ENCODE measurements at places on chromosomes 7 and 10.

DNA sequence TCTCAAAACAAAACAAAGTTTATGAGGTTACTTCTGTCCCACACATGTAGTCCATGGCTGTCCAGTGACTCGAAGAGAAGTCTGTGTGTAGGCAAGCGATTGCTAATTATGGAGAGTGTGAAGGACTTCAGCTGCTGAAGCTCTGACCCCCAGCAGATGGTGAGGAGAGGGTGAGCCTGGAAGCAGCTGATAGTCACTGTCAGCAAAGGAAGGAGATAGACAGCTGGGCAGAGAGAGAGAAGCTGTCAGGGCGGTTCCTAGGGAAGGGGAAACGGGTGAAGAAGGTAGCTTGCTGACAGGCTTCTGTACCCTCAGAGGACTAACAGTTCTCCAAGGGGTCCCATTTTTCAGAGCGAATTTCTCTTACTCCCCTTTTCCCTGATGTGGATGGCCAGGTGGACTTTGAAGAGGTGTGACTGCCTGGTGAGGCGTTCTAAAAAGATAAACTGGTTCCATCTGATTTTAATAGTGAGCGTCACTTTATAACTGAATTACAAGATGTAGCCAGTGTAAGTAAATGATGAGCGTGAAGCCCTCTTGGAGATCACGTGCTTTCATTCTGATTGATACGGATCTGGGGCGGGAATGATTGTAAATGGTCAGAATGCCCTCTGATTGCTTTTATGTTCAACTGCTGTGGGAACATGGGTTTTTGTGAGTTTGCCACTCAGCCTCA, 12.1 kb downstream of the ZSCAN21 start:
- DNase-seq: no peak

GRCh38 chr10:112484399-112484798, 37.4 kb downstream of the VTI1A start:
- no peak for DNase-seq

DNA sequence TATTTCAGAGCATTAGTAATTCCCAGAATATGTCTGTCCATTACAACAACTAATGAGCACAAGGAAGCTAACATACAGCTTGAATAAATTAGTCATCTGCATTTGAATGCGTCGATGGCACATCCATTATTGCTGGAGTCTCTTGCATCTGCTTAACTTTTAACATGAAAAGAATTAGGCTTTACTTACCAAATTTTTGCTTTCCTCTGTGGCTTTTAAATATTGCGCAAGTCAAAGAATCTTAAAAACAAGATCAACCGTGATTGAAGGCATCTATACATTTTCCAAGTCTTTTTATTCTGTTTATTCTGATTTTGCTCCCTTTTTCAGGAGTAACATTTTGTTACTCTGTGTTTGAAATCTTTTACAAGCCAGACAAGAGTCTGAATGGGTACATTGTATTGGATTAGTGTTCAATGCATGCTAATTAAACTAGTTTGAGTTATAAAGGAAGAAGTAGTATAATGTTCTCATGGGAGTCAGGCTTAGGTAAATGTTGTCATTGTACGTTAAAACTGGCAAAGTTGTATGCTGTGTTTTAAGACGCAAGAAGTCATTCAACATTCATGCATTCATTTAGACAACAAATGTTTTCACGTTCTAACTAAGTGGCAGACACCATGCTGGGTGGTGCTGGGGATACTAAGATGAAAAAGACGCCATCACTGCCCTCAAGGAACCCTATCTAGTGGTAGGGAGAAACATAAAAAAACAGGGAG, 4.0 kb upstream of the CACNB2 start:
- no peak for DNase-seq

DNA sequence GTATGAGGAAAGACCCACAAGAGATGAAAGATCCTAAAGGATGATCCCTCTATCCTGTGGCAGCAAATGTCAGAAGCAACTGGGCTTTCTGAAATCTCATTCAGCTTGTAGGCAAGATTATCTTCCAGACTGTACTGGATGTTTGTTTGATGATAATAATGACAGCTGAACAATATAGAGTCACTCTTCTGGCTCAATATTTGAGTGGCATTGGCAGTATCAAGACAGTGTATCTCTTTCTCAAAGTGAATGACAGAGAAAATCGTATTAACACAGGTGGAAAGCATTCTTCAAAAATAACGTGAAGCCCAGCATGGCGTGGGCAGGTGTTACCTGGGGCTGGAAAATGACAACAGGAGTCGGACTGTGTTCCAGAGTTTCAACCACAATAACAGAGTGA, 114.5 kb downstream of the GPR37 start:
- no peak for DNase-seq

DNA sequence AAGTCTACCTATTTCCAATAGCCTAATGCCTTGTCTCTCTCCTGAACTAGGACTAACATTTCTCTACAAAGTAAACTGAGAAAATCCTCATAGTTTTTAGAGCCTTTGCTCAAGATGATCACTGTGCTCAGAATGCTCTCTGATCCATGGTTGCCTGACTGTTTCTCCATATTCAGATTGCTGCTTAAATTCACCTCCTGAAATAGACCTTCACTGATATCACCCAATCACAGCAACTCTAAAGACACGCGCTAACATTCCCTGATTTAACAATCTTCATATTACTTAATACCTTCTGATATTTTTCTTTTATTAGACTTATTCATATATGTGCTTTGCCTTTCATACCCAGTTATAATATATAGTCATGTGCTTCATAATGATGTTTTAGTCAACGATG, 148.9 kb upstream of the SP4 start:
- no peak for DNase-seq

DNA sequence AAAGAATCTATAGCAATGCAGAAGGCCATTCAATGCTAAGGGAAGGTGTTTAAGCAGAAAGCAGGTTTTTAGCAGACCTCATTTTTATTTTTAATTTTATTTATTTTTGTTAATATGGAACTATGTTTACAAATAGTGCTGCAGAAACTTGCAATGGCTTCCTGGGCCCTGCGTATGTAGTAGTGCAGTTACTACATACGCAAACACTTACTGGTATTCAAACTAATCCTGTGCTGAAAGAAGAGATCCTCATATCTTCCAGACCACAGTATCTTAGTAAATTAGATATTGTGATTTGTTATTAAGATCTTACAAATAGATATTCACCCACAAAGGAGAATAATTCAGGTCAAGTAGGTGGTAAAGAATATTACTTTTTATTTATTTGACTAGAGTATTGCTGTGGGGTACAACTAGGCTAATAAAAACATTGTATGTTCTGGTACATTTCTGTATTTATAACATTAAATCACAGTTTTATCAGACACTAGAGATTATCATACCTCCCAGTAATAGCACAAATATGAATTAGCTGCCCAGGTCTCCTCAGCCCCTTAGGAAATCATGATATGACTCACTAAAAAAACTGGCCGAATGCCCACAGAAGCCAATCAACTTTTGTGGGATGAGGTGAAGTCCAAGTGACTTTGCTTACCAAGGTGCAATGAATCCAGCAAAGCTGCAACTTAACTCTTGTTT, 57.6 kb downstream of the RNLS start:
- DNase-seq: no peak

DNA sequence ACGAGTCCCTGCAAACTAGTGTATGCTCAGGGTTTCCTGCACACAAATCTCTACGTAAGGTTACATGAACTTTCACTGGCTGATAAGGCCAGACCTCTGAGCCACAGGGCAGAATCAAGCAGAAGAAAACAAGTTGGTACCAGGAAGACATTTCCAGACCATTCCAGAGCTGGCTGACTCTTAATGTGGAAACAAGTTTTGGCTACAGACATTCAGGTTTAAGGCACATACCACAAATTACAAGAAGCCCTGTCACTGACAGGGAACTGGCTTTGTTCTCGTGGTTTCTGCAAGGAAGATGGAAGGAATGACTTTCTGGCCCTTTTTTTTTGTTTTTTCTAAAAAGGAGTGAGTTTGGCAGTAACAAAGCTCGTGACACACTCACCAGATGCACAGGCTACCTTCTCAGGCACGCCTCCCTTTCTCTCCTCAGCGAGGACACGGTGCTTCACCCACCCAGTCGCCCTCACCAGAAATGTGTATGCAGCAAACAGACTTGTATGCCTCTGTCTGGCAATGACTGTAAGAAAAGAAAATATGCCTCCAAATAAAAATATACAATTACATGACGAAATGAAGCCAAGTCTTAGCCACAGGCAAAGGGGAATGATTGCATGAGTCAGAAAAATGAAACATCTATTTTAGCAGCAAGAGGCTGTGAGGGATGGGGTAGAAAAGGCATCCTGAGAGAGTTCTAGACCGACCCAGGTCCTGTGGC, 22.6 kb downstream of the PLAC9 start:
- DNase-seq: no peak

GRCh38 chr7:41698726-41699125, 4.2 kb downstream of the INHBA start:
- DNase-seq: no peak

DNA sequence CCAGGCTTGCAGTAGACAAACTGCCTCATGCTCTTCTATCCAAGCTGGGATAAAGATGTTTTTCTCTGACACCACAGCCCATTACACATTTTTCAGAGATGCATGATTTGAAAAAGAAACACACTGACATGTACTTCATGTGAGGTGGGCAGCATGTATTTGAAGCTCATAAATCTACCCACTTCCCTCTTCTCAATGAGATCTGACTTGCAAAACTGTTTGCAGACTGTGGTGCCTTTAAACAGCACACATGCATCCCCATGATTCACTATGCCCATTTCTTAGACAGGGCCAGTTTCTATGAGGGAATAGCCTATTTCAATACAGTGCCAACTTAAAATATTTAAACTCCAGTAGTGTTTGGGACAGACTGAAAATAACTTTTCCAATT, 109.8 kb downstream of the GLI3 start:
- DNase-seq: no peak

GRCh38 chr7:130367088-130367755, 13.1 kb upstream of the CPA1 start:
- peak; percentile 53 for DNase-seq

GRCh38 chr10:29240986-29241660, 47.7 kb upstream of the LYZL1 start:
- no peak for DNase-seq

DNA sequence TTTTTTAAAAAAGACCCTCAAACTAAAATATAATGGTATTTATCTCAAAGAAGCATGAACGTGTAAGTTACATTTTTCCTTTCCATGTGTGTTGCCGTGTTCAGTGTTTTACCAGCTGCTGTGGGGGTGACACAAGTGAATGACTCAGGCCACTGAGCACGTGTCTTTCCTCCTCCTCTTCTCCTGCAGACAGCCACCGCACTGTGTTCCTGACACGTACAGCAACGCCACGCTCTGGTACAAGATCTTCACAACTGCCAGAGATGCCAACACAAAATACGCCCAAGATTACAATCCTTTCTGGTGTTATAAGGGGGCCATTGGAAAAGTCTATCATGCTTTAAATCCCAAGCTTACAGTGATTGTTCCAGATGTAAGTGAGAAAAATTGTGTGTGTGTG, 29.7 kb downstream of the TMEM248 start:
- no peak for DNase-seq

GRCh38 chr7:29764227-29764626, 42.1 kb upstream of the WIPF3 start:
- DNase-seq: no peak

DNA sequence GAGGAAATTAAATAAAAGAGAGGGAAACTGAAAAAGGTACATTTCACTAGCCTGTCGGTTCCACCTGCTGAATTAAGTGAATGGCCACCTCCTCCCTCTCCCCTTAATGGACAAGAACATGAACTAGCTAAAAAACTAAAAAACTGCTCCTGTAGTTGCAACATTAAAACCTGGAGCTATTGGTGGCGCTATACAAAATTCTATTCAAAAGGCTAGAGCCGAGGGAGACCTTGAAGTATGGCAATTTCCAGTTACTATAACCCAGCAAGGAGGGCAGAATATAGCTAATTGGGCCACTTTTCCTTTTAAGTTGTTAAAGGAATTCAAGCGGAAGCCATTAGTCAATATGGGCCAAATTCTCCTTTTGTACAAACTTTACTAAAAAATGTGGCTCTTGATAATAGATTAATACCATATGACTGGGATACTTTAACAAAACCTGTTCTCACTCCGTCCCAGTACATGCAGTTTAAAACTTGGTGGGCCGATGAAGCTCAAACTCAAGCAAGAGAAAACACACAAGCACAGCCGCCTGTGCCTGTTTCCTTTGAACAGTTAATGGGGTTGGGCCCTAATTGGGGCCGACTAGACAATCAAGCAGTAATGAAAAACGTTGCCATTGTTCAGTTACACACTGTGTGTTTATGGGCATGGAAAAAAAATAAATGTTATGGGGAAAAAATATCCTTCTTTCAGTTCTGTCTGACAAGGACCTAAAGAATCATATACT, 6.5 kb upstream of the CHST3 start:
- DNase-seq: no peak

GRCh38 chr10:31624611-31625010, 304.0 kb downstream of the ARHGAP12 start:
- DNase-seq: no peak

DNA sequence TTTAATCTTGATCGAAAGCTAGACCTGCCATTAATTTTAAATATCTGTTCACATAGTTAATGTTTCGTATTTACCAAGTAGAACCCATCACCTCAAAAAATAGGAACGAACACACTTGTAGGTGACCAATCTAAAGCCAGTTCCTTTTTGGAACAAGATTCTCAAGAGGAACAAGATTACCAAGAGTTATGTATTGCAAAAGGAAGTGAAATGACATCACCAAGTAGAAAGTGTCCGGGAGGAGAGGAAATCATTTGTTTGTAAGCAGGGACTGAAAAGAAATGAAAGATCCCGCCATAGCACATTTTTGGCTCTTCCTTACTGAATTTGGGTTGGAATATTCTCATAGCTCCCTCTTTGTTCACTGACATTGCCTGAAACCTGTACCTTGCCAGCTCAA, 1200.5 kb downstream of the SORCS1 start:
- DNase-seq: no peak

DNA sequence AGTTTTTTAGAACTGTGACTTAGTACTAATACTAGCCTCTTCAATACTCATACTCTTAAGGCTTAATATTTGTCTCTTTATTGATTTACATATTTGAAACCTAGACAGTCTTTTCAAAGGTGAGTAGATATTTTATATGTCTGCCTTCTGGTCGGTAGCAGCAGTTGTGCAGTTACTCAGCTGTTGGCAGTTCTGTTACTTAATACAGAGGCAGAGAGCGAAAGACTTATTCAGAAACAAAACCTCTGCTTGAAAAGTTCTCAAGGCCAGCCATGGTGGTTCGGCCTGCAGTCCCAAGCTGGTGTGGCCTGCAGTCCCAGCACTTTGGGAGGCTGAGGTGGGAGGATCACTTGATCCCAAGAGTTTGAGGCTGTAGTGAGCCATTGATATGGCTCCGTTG, 84.2 kb downstream of the AUTS2 start:
- DNase-seq: no peak

DNA sequence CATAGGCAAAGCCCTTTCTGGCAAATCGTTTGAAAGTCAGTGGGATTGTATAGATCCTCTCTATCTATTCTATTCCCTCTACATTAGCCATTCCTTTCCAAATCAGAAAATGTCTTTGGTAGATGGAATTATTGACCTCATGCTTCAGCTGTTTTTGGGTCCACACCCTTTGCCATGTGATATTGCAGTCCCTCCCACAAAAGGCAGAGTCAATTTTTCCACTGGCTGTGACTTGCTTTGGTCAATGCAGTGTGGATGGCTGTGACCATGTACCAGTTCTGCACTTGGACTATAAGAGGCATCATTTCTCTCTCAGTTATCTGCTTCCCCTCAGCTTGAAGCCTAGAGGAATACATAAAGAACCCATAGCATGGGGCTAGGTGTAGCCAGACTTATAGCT, 332.9 kb downstream of the PTEN start:
- no peak for DNase-seq
